ENCODE measurements at places on chromosomes 11 and 22.

GRCh38 chr11:19786644-19787043, 74.0 kb downstream of the NAV2 start:
- no peak for DNase-seq

DNA sequence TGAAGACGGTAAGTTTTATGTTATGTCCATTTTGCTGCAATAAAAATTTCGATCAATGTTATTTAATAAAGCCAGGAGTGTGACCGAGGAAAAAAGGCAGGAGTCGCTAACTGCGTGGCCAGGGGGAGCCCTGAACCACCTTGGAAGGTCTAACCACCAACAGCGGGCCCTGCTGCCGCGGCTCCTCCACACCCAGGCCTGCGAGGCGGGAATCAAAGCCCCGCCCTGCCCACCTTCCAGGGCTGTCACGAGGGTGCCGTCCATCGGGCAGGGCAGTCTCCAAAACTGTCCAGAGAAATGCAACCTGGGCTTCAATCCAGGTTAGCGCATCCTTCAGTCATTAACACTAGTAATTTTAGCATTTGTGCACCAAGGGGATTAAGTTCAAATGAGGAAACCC, 19.0 kb downstream of the PHF21B start:
- DNase-seq, result no peak

DNA sequence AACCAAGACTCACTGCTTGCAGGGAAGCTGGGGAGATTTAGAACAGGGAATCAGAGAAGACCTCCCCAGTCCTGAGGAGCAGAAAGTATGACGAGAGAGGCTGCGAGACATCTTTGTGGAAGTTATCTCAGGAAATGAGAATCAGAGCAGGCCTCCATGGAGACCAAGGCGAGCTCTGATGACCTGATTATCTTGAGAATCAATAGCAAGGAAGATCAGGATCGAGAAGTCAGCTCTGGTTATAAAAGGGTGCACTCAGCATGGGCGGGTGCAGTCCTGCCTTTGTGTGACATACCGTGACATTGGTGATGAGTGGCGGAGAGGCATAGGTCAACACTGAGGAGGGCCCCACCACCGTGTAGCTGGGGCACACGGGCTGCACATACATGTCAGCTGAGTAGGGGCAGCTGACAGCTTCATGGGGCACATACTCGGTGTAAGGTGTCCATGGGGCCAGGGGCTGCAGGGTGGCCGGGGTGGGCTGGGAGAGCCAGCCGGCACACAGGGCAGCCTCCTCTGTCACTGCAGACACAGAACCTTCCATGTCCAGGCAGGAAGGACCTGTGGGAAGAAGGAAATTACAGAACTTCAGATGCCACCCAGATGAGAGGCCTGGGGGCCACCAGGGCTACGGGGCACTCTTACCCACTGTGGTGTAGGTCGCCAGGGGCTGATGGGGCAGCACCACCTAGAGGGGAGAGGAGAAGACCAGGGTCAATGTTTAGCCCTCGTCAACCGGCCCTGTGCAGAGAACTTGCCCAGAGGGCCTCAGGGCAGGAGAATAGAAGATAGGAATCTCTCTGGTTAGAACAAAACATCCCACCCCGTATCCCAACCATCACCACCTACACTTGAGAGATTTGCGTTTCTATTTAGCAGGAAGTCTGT, 21.7 kb downstream of the POU2AF1 start:
- no peak for DNase-seq

DNA sequence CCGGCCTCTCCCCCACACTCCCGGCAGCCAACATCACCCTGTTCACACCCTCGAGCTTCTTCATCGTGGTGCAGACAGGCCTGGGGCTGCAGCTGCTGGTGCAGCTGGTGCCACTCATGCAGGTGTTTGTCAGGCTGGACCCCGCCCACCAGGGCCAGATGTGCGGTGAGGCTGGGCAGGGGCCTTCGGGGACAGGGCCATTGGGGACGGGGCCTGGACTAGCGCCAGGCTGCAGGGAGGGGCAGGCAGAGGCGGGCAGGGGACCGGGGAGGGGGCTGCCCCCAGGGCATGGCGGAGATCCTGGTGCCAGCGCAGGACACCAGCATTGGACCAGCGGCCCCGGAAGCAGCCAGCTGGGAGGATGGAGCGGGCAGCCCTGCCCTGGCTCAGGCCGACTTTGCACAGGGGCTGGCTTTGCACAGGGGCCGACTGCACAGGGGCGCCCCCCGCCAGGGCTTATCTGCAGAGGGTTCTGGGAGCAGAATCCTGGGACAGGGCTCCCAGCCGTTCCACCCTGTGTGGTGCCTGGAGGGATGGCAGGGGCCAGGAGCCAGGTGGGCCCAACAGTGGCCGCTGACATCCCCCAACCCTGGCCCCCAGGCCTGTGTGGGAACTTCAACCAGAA, 8.6 kb downstream of the MUC5B start:
- no peak for DNase-seq

GRCh38 chr11:22807855-22808570, 21.6 kb downstream of the SVIP start:
- no peak for DNase-seq

GRCh38 chr11:70735976-70736375, 337.6 kb downstream of the CTTN start:
- DNase-seq, result no peak

DNA sequence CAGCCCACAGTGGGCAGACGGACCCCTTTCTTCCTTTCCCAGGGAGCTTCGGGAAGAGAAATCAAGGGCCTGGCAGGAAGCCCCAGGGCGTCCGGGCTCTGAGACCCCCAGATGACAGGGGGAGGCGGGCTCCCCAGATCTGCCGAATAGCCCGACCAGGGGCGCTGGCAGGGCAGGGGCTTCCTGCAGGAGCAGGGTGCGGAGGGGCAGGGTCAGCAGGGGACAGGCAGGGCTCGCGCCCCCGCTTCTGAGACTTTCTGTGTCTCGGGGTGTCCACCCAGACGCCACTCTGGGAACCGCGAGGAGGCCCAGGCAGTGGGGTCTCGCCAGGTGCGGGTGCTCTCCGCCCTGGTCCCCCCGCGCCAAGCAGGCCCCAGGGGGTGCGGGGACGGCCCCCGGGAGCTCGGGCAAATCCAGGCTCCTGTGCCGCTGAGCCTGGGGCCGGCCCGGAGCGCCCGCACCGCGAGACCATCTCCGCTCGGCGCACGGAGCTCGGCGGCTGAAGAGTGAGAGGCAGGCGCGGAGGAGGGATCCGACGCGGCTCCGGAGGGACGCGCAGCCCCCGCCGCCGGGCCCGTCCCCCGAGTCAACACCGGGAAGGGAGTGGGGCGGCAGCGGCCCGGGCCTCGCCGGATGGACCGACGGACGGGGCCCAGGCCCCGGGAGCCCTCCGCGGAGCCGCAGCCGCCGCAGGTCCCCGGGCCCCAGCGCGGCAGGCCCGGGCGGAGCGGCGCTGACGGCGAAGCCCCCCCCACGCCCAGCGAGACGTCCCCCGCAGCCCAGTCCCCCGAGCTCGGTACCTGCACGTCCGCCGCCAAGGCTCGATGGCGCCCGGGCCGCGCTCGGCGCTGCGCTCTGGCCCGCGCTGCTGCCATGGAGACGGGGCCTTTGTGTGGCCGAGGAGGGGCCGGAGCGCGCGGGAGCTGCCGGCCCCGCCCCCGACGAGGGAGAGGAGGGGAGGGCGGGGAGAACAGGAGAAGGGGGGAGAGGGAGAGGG, at the start of gene PLXNB2:
Gene PLXNB2, minus strand, starts transcription at position 894 of the 997 bp plus-strand sequence. CDS start 17,062 bp downstream, outside the sequence.
- DNase-seq, result no peak

DNA sequence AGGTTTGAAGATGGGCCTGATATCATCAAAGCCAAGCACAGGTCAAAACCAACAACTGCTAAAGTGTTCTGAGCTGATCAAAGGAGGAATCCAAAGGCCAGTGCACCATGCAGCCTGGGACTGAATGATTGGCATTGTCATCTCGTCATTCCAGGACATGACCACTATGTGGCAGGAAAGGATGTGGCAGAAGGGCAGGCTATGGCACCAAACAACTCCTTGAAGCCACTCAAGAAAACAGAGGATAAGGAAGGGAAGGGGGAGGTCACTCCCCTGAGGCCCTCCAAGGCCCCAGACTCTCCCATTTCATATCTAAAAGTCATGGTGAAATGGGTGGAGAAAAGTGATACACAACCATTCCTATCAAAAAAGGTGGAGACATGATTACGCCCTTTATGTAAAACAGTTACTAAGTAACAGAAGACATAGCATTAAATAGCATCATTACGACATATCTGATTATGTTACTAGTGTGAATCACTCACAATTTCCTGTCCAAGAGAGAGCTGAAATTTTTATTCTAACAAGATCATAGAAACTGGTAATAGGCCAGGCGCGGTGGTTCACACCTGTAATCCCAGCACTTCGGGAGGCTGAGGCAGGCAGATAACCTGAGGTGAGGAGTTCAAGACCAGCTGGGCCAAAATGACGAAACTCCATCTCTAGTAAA, 49.3 kb downstream of the AHNAK start:
- DNase-seq, result no peak

- DNase-seq, result no peak
These were observed 38.5 kb upstream of the TCF20 start for GRCh38 chr22:42308892-42309468.

DNA sequence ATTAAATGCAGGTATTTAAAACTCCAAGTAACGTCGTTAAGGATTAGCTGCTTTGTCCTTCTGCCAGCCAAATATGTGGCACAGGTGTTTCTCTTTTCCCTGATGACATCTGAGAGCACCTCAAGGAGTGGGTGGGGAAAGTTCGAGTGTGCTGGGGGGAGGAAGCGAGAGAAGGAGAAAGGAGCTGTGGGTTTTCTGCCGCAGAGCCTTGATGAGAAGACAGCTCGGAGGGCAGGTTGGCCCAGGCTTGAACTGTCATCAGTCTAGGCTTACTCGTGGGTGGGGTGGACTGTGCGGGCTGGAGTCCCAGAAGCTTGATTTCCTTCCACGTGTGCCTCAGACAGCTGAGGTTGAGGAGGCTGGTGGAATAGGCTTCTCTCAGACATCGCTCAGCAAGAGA, 15.2 kb upstream of the SORL1-AS1 start:
- peak; percentile 69 for DNase-seq

DNA sequence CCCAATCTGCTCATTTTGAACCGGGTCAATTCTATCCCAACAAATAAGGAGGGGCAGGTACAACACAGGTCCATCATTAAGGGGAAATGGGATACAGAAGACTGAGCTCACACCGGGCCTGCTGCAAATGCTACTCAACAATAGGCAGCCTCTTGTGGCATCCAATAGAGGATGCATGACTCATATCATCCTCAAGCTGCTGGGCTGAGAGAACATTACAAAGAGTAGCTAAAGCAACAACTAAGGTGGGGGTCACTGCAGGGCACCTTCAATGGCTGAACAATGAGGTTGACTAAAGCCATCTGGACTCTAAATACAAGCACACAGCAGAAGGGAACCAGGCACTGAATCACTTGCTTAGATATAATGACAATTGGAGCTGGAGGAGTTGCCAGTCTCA, 130.1 kb upstream of the SYN3 start:
- DNase-seq, result no peak

DNA sequence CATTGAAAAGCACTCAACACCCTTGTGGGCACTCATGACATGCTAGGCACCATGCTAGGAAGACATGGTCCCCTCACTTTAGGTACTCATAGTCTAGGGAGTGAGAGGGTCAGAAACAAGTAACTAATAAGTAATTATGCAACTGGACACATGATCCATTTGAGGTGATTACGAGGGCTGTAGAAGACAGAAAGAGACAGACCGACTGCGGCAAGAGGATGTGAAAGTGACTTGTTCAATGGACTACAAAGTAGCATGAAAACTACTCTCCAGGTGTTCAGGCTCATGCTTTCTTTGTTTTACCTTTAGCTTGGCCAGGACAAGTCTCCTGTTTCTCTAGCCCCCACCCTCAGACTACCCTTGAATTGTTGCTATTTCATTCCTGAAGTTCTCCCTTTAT, 310.8 kb upstream of the SORL1-AS1 start:
- no peak for DNase-seq

GRCh38 chr22:44893731-44894080, 116.1 kb downstream of the PHF21B start:
- no peak for DNase-seq

- DNase-seq, result no peak
These were observed 3.1 kb downstream of the CYB5R3 start for GRCh38 chr22:42645938-42646568.

DNA sequence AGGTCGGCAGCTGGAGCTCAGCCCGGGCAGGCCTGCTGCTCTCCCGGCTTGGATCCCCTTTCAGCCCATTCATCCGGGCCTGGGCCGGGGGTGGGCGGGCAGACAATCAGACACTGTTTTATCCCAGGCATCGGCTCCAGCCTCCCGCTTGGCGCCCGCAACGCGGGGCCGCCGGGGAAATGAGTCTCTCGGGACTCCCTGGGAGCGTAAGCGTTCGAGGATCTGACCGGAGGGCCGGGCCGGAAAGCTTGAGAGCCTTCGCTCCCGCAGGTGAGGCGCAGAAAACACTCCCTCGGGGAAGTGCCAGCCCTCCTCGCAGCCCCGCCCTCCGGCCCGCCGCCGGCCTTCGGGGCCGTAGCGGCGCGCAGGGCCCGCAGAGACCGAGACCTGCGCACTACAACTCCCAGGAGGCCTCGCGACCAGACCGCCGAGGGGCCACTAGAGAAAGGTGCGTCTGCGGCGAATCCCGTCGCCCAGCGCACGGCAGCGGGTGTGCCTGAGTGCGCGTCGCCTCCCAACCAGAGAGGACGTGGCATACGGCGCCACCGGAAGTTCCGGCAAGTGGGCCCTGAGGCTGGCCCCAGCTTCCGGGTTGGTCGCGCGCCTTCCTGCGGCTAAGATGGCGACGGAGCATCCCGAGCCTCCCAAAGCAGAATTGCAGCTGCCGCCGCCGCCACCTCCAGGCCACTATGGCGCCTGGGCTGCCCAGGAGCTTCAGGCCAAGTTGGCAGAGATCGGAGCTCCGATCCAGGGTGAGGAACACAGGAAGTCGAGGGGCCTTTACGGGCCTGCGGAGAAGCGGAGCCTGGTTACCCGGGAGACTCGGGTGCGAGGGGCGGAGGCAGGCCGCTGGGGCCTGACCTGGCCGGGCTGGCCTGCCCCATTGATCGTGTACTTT, at the start of gene SF3B2:
Gene SF3B2, plus strand, starts transcription at position 599 of the 898 bp plus-strand sequence. Its CDS starts 21 bp downstream, at position 620.
- peak; percentile 91 for DNase-seq

- no peak for DNase-seq
These were observed 130.2 kb downstream of the NCAM1 start for GRCh38 chr11:113091481-113091780.

DNA sequence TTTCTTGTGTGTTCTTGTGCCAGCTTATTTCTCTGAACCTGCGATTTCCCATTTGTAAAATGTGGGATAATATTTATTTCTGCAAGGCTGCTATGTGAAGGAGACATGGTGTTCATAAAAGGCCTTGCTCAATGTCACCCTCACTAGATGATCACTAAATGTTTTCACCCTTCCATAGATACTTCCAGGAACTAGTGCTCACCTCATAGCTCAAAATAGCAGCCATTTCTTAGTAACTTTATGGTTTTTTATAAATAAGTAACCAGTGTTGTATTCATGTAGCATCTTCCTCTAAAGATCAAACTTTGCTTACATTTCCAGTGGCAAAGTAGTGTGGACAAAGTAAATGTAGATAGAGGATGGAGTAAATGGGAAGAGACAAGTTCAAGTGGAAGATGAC, 23.8 kb downstream of the SYTL2 start:
- DNase-seq, result no peak

DNA sequence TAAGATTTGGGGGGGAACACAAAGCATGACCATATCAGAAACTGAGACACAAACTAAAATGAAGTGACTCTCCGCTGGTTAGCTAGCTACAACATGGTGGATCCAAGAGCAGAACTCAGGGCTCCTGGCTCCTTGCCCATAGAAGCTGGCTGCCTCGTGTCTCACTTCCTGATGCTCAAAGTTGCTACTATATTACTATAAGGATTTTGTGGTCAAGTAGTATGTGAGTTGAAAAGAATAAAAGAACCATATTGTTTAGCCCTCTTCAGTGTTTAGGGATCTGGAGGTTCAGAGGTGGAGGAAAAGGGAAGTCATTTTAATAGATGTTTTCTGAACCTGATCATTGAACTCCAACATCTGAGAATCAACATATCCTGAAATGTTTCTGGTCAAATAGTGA, 16.9 kb upstream of the SIK2 start:
- DNase-seq, result no peak

Measured in stimulated activated naive CD4-positive, alpha-beta T cell (primary cell).